ENCODE measurements at places on chromosomes 12 and 14.
A peak's percentile ranks its signal among the peaks of the same experiment; 100 is the strongest.

- DNase-seq = no peak
Measured at GRCh38 chr14:58401587-58401986, 5.9 kb downstream of the TOMM20L start.

DNA sequence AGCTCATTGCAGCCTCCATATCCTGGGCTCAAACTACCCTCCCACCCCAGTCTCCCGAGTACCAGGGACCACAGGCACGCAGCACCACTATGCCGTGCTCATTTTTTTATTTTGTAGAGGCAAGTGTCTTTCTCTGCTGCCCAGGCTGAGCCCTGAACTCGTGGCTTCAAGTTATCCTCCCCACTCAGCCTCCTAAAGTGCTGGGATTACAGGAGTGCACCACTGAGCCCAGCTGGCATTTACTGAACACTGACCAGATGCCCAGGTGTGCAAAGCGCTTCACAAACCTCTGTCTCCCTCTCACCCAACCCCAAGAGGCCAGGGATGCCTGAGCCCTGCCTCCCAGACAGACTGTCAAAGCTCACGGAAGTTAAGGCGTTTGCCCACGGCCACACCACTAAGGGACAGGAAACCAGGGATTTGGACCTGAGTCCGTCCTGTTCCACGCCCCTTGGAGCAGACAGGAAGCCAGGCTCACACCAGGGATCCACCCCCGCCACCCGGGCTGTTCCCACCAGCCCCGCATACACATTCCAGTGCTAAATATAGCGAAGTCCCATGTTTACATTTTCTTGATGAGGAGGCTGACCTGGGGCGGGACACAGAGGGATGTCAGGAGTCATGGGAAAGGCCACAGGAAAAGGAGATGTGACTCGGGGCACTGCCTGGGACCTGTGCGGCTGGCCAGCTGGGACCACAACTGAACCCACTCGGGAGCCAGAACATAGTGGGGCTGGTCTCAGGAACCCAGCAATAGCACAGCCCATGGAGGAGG is 51.2 kb downstream of the TESC start:
- DNase-seq = no peak

DNA sequence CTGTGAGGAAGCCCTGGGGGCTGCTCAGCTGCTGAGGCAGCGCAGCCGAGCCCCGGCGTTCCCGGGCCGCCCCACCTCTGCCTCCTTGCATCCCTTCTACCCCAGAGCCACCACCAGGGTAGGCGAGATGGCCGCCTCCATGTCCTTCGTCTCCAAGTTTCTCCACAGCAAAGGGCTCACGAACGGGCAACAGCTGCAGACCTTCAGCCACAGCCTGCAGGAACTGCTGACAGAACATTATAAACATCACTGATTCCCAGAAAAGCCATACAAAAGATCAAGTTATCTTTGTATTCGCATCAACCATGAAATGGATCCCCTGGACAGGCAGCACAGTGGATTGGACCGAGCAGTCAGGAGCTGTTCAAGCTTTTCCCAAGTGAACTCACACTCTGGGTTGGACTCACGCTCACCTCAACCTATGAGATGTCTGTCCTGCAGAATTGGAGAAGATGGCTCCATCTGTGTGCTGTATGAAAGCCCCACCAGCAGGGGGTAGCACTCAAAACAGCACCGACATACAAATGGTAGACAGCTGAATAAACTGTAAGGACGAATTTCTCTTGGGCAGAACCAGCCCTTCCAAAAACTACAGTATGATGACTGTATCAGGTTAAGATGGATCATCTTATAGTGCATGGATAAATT is 19.4 kb upstream of the A2M start:
- no peak for DNase-seq

DNA sequence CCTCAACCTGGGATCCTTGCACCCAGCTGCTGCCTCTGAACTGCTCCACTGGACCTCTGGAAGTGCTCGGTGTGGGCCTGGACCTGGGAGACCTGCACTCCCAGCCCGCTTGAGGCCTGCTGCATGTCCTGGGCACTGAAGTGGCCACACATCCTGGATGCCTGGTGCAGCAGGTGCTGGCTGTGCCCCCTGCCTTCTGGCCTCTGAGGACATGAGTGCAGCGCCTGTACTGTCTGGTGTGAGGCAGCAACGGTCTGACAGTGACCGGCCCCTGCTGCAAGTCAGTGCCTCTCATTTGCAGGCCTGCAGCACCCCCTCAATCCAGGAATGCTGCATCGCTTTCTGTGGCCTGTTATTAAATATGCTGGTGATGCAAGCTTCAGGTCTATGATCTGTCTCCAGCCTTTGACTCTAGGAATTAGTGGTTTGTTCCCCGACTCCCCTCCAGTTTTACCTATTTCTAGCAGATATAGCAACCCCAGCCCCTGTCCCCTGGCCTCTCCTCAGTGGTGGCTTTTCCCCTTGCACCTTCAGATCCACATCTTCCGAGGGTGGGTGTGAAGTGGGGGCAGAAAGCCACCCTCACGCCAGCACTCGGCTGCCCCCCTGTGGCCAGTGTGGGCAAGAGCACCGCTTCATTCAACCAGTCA is 3.6 kb downstream of the SMIM41 start:
- peak; percentile 51 for DNase-seq

DNA sequence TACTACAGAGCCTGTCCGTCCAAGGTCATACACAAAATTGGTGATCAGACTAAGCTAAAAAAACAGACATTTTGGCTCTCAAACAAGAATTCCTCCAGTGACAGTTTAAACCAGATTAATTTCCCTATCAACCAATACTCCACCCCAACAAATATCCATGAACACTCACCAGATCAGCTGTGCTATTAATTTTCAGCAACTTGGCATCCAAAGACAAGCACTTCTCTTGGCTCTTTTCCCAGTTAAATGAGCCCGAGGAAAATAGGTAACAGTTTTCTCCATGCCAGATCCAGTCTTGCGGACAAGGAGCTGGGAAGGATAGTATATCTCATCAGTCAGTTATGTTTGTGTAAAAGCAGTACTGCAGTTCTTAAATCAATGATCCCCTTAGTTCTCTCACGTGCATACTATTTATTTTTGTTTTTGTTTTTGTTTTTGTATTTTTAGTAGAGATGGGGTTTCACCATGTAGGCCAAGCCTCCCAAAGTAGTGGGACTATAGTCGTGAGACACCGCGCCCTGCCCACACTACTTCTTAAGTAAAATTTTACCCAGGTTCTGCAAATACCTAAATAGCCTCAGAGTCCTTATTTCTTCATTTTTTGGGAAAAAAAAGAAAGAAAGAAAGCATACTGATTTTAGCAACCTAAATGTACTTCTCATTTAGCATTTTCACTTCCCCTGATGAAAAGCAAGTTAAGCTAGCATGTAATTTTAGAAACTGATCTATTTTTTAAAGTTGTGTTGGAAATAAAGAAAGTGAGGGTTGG is 11.1 kb downstream of the OLR1 start:
- DNase-seq = no peak

GRCh38 chr12:21551841-21552465 is 25.9 kb downstream of the SPX start:
- no peak for DNase-seq

DNA sequence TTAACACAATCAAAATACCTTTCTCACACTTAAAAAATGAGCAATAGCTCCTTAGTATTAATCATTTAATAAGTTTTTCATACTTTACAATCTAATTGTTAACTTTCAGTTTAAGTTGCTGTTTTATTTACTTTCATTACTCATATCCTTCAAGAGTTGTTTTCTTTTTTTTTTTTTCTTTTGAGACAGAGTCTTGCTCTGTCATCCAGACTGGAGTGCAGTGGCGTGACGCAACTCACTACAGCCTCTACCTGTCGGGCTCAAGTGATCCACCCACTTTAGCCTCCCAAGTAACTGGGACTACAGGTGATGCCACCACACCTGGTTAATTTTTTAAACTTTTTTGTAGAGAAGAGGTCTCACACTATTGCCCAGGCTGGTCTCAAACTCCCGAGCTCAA is 16.1 kb downstream of the ZBTB1 start:
- no peak for DNase-seq

GRCh38 chr12:96015672-96016071 is 19.5 kb upstream of the HAL start:
- DNase-seq = no peak

DNA sequence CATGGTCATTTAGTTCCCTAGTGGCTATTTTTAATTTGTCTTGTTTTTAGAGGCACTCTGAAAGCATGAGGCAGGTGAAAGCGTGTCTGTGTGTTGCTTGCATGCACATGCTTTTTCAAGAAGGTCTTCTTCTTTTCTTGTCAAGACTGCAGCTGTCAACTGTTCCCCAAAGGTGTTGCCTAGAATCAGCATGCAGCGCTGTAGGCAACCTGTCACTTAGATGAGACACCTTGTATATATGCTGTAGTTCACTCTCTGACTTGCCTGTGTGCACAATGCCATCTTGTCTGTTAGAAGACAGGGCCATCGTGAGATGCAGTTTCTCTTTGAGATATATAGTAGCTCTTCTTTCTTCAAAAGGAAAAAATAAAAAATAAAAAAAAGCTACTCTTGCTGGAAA is 885.7 kb downstream of the DIO2 start:
- DNase-seq = no peak

DNA sequence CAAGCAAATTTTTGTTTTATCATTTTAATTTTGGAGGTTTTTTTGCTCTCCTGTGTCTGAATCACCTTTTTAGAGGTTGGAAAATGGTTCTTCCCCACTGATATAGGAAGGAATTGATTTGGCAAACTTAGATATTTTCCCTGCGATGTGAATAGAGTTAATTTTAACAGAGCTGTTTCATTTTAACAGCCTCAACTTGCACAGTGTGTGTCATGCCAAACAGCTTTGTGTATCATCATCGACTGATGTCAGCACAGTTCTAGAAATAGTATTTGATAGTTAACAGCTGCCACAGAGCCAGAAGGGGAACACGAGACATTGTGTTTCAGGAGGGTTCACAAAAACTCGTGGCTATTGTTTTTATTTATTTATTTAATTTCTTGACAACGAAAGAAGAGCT is 243.1 kb upstream of the FOXN3 start:
- no peak for DNase-seq

DNA sequence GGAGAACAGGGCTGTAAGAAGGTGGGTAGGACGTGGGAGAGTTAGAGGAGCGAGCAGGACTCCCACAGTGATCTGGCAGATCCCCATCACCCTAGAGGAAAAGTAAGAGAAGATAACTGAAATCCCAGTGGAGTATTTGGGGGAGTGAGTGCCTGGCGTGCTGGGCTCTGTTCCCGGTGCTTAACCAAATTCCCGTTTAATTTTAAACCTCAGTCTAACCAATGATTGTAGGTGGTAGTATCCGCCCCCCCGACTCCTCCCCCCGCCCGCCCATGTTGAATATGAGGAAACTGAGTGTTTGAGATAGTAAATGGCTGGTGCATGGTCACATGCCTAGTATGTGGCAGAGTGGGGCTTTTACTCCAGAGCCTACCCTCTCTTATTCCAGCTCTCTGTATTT is 1.2 kb downstream of the TARBP2 start:
- DNase-seq = no peak

DNA sequence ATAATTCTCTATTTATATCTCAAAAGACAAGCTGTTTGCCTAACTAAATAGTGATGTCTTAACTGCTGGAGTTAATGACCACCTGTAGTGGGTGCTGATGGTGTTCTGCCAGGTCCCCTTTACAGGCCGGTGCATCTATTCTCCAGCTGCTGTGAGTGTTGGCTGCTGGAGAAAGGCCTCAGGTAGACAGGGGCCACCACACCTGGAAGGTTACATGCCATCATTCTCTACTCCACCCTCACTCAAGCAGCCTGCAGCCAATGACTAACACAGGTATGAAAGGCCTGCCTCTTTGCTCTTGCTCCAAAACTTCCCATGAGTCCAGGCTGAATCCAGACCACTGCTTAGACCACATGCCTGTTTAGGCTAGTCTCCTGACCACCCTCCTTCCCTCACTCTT is 73.9 kb downstream of the RPS6KA5 start:
- no peak for DNase-seq

GRCh38 chr12:132936163-132936562 is 19.9 kb downstream of the ZNF605 start:
- DNase-seq = no peak

GRCh38 chr12:7130701-7131501 is 730 bp downstream of the CLSTN3 start:
- DNase-seq = peak; percentile 33

GRCh38 chr14:98334186-98334585 is 937.8 kb downstream of the BCL11B start:
- no peak for DNase-seq

DNA sequence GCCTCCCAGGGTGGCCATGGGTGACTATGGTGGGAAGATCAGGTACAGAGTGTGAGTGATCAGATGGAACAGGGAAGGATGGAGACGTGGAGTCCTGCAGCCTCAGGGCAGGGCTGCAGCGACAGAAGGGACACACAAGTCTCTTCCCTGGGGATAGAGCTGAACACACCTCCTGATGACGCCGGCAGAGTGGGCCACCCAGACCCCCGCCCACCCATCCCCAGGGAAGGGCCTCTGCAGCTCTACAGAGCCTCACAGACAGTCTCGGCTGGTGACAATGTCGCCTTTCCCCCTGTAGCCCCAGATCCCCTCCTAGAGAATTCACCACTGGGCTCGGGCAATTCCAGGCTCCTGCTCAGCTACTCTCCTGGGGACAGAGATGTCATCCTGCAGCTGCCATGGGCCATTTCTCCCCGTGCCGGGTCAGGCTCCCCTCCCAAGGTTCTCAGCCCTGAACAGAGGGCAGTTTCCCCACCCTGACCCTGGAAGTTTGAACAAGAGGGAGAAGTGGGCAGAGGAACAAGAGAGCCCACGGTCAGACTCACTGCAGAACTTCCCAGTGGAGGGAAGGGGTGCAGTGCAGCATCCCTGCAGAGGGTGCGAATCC is 115.7 kb downstream of the NCOR2 start:
- DNase-seq = no peak

GRCh38 chr14:96191353-96191752 is 13.3 kb upstream of the BDKRB2 start:
- DNase-seq = no peak

DNA sequence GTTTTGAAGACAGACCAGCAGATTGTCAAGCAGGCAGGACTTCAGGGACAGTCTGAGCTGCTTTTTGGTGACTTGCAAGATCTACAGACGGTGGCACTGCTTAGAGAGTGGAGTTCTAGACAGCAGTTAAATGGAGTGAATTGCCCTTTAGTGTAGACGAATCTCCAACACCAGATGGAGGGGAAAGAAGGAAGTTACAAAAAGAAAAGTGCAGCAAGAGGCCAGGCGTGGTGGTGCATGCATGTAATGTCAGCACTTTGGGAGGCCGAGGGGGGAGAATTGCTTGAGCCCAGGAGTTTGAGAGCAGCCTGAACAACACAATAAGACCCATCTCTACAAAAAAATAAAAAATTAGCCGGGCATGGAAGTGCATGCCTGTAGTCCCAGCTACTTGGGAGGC is 8.4 kb upstream of the HHIPL1 start:
- no peak for DNase-seq

Measured in activated T-helper 1 cell treated with Interleukin-2 at 50 U/mL for 16 hours (primary cell).